ENCODE measurements at places on chromosomes 11 and 22. TPM values are rescaled to one million over a fixed set of nuclear protein-coding genes. Genes with fewer than 3 reads are reported as not detected.
A peak's percentile ranks its signal among the peaks of the same experiment; 100 is the strongest.

DNA sequence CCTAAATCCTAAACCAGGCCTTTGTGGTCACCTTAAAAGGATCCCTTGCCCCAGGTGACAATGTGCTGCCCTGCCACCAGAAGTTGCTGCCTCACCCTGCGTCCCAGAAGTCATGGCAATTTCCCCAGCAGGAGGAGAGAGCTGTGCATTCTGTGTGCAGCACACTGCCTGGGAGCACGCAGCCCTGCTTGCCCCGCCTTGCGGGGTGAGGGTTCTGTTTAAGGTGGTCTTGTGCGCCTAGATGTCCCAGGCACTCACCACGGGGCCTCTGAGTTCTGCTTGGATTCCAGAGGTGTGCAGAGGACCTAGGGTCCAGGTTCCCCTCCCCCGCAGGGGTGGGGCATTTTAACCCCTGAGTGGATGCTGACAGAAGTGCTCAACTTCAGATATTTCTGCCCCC lies 95.0 kb downstream of the GRAMD1B start:
- H3K4me1 ChIP-seq: no peaks in the 10 kb centered on the region
- no peak overlapping the region for H3K4me3 ChIP-seq
- H3K36me3 ChIP-seq: no peaks in the 10 kb centered on the region
- no peak for DNase-seq
- H3K27me3 ChIP-seq: no peaks in the 10 kb centered on the region
- no peak overlapping the region for H3K27ac ChIP-seq

Gene CARD16
- 10.3 TPM for total RNA-seq

DNA sequence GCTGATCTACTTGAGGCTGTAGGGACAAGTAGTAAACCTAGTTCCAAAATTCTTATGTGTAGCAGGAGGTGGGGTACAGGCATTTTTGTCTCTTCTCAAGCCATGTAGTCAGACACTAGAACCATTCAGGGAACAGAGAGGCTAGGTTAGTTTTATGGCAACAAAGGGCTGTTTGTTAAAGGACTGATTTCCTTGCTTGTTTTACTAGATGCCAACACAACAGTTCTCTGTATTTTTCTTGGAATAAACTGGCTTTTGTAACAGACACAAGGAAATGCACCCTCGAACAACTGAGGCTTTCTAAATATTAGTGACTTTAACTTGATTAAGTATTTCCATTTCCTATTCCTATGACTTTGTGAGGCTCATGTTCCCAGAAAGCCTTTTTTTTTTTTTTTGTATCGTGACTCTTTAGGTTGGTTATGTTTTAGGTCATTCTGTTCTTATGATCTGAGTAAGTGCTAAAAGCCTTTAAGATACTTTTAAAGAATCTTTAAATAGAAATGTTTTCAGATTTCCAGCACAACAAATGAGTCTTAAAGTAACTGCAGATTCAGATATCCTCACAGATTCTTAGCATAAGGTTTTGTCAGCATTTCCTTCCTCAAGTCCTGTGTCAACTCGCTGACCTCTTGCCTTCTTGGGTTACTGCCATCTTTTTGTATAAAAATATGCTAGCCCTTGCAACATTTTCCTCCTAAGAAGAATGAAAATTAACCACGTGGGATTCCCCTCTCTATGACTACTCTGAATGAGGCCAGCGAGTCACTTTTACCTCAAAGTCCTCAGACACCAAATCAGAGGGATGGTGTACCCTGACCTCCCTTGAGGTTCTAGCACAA lies 92.5 kb downstream of the CCDC83 start:
- no peak overlapping the region for H3K4me3 ChIP-seq
- H3K27me3 ChIP-seq: no peaks in the 10 kb centered on the region
- H3K4me1 ChIP-seq: no peaks in the 10 kb centered on the region
- no peak overlapping the region for H3K27ac ChIP-seq
- no peaks in the 10 kb centered on the region for H3K36me3 ChIP-seq

DNA sequence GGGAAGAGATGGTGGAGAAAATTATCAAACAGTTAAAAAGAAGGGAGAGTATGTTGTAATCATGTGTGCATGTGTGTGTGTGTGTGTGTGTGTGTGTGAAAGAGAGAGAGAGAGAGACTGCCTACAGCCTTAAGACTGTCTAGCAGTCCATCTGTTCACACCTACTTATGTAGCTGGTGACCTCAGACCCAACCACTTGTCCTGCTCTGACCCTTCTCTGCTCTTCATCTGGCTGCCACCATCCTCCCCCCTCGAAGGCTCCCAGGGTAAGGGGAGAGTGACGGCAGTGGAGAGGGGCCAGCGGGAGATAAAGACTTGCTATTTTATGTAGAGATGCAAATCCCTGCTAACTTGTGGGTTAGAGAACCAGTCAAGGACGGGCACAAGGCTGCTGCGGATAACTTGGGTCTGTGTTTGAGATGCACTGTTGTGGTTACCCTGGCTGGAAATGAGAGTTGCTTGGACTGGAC lies 24.9 kb upstream of the GRAMD1B start:
- no peaks in the 10 kb centered on the region for H3K36me3 ChIP-seq
- no peak overlapping the region for H3K27ac ChIP-seq
- no peak overlapping the region for H3K4me3 ChIP-seq
- H3K4me1 ChIP-seq: no peaks in the 10 kb centered on the region

- H3K36me3 ChIP-seq: no peaks in the 10 kb centered on the region
- H3K4me1 ChIP-seq: no peaks in the 10 kb centered on the region
- no peak overlapping the region for H3K27ac ChIP-seq
- H3K27me3 ChIP-seq: no peaks in the 10 kb centered on the region
- no peak overlapping the region for H3K4me3 ChIP-seq
- no peak for DNase-seq
These were observed 89.5 kb upstream of the DDI1 start for GRCh38 chr11:103946793-103947545.

DNA sequence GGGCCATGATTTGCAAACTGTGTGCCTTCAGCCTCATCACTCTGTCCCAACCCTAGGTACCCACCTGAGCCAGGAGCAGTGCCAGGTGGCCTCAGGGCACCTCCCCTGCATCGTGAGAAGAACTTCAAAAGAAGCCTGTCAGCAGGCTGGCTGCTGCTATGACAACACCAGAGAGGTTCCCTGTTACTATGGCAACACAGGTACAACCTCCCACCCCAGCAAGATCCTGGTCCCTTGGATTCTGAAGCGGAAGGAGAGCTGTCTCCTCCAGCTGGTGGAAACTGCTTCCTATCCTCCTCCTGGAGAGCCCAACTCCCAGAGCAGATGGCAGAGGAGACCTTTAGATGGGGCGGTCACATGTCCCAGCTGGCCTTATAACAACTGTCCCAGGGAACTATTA lies 2.9 kb downstream of the ZP1 start:
- peaks cover 29% of the 10 kb centered on the region for H3K4me1 ChIP-seq
- H3K36me3 ChIP-seq: no peaks in the 10 kb centered on the region
- H3K27ac ChIP-seq: no peak overlapping the region

GRCh38 chr22:27348634-27349033 lies 452.9 kb downstream of the MN1 start:
- no peak for DNase-seq
- H3K4me3 ChIP-seq: no peak overlapping the region
- H3K27me3 ChIP-seq: no peaks in the 10 kb centered on the region

Gene MS4A12
- not detected for total RNA-seq

DNA sequence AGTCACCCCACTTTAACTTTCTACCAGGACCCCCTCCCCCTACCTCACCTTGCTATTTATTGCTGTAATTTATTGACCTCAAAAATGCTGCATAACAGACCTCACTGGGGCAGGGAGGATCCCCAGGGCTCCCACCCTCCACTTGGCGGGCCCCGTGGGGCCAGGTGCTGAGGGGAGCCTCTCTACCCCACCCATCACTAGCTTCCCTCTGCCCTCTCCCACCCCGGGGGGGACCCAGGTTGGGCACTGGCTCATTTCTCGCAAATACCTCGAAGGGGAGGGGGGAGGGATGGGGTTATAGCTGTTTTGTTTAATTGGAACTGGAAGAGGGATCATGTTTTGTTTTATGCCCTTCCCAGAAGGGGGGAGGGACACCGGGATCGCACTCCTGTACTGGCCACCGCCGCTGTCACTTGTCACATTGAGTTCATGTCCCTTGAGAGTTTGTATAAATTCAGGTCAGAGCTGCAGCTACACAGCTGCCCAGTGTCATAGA lies 16.3 kb upstream of the TMEM191C start:
- no peaks in the 10 kb centered on the region for H3K4me1 ChIP-seq
- no peak for DNase-seq
- no peak overlapping the region for H3K4me3 ChIP-seq
- no peak overlapping the region for H3K27ac ChIP-seq
- H3K27me3 ChIP-seq: no peaks in the 10 kb centered on the region

Gene RASSF7
- total RNA-seq: 20.4 TPM

- H3K27ac ChIP-seq: no peak overlapping the region
- H3K4me3 ChIP-seq: no peak overlapping the region
- no peaks in the 10 kb centered on the region for H3K4me1 ChIP-seq
- no peaks in the 10 kb centered on the region for H3K36me3 ChIP-seq
- no peaks in the 10 kb centered on the region for H3K27me3 ChIP-seq
These were observed 129.1 kb downstream of the EHF start for GRCh38 chr11:34749666-34750659.

DNA sequence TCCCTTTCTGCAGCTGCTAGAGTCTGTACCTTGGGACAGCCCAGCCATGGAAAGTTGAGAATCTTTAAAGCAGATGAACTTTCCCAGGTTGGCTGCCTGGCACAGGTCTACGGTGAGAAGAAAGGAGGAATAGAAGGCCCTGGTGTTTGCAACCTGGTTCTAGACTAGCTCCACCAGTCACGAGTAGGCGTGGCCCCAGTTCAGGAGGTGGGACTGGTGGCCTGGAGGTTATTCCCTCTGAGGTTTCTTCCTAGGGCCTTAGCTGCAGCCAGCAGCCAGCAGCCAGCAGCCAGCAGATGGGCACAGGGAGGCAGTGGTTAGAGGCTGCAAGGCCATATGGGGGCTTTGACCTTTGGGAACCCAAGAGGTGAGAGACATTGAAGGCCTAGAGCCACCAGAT lies 40.9 kb downstream of the PRDM11 start:
- no peaks in the 10 kb centered on the region for H3K4me1 ChIP-seq
- H3K4me3 ChIP-seq: no peak overlapping the region

GRCh38 chr22:33057363-33057995 lies 702 bp downstream of the SYN3 start:
- no peak for DNase-seq
- H3K27me3 ChIP-seq: peaks cover 7% of the 10 kb centered on the region
- H3K36me3 ChIP-seq: no peaks in the 10 kb centered on the region

Gene PTH
- not detected for total RNA-seq

- no peaks in the 10 kb centered on the region for H3K27me3 ChIP-seq
- no peaks in the 10 kb centered on the region for H3K4me1 ChIP-seq
- DNase-seq: no peak
- H3K36me3 ChIP-seq: no peaks in the 10 kb centered on the region
These were observed 98.3 kb downstream of the FBXO7 start for GRCh38 chr22:32572741-32573500.

DNA sequence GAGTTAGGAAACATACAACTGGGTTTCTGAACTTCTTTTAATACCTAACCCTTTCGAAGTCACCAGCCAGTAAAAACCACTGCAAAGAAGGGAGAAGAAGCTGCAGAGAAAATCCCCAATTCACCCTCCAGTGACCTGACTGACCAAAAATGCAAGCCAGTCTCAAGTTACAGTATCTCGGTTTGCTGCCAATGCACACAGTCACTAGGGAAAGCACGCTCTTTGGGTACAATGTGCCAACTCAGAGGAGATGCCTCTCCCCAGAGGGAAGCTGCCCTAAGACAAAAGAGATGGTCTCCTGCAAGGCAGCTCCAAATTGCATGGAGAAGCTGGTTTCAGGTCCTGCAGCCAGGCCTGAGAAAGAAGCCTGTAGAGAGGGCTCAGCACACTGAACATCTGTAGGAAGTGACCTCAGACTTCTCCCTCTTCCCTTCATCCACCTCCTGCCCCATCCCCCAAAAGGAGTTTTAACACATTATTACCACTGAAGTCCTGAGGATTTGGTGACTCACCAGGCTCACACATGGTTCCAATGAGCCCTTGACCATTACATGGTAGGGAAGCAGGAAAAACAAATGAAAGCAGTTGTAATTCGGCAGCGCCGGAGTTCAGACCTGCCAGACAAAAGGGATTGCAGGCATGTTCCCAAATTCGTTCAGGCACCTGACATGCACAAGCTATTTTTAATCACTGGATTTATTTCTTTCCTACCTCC lies 90.1 kb downstream of the ETS1 start:
- H3K27ac ChIP-seq: peak overlapping the region; percentile 20
- peaks cover 100% of the 10 kb centered on the region for H3K4me1 ChIP-seq
- no peak for DNase-seq
- no peaks in the 10 kb centered on the region for H3K27me3 ChIP-seq

- no peak for DNase-seq
- H3K4me1 ChIP-seq: no peaks in the 10 kb centered on the region
- peaks cover 12% of the 10 kb centered on the region for H3K36me3 ChIP-seq
- no peaks in the 10 kb centered on the region for H3K27me3 ChIP-seq
- H3K27ac ChIP-seq: no peak overlapping the region
These were observed 66.7 kb downstream of the CEP164 start for GRCh38 chr11:117394221-117394925.

Gene SLC22A6
- total RNA-seq: not detected

GRCh38 chr11:133821776-133822175 lies 23.5 kb downstream of the SPATA19 start:
- H3K27me3 ChIP-seq: no peaks in the 10 kb centered on the region
- H3K36me3 ChIP-seq: no peaks in the 10 kb centered on the region

DNA sequence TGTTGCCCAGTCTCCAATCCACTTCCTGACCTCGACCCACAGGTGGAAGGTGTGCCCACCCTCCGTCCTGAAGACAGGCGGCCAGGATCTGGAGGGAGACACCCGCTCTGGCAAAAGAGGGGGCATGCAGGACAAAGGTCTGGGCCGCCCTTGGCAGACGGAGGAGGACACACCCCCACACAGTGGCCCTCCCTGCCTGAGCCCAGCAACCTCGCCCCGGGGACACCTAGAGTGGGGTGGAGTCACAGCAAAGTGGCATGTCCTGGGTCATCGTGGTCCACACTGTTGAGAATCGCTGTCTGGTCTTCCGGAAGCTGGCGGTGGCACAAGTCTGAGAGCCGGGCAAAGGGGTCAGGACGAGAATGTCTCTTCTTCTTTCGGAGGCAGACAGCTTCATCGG lies 47.9 kb downstream of the IGSF9B start:
- H3K4me1 ChIP-seq: no peaks in the 10 kb centered on the region
- peaks cover 8% of the 10 kb centered on the region for H3K36me3 ChIP-seq
- H3K27ac ChIP-seq: no peak overlapping the region
- DNase-seq: no peak

Gene PDE3B
- 47.0 TPM for total RNA-seq

GRCh38 chr11:16126362-16126761 lies 230.0 kb downstream of the SOX6 start:
- H3K4me1 ChIP-seq: no peaks in the 10 kb centered on the region
- H3K27me3 ChIP-seq: no peaks in the 10 kb centered on the region
- DNase-seq: no peak

Gene C22orf31
- total RNA-seq: not detected

DNA sequence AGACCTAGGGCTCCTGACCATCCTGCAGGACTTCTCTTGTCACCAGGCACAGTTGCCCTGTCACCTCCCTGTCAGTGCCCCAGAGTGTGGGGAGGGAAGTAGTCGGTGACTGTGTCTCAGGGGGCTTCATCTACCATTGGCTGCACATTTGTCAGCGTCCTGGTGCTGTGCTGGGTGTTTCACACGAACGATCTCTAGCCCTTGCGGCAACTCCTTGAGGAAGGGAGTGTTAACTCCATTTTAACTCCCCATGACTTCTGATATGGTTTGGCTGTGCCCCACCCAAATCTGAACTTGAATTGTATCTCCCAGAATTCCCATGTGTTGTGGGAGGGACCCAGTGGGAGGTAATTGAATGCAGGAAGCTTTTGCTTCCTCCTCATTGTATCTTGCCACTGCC lies 7.1 kb downstream of the TSKU start:
- H3K27me3 ChIP-seq: no peaks in the 10 kb centered on the region
- DNase-seq: no peak
- H3K36me3 ChIP-seq: no peaks in the 10 kb centered on the region
- H3K4me3 ChIP-seq: no peak overlapping the region

Gene SAA4
- not detected for total RNA-seq
